ENCODE measurements at places on chromosomes 7 and 10. TPM values are rescaled to one million over a fixed set of nuclear protein-coding genes. Genes with fewer than 3 reads are reported as not detected.

CYP2C9 gene
- 0.32 TPM for total RNA-seq

FBXO24 gene
- total RNA-seq = 0.70 TPM

DNA sequence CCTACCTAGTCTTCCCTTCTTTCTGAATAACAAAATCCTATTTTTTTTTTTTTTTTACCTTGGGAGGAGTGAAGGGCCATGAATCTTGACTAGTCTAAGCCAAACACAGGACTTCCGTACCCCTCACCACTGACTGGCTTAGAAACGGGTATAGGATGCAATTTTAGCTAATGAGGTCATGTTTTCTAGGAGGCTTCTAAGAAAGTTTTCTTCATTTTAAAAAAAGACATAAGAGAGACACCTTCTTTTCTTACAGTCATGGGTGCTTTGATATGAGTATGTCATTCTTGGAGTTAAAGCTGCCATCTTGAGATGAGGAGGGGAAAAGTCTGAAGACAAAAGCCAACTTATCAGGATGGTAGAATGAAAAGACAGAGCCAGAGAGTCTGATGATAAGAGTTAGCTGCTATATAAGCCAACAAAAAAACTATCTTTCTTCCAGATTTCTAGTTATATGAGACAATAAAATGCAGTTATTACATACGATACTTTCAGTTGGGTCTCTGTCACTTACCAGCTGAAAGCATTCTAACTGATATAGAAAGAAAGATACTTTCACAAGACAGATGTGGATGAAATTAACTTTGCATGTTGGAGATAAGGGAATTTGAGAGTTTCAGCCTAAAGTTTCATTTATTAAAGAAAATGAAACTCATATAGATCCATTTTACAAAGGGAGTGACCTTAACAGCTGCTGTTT is 34.0 kb downstream of the ZNF438 start:
- no peak for DNase-seq

GRCh38 chr7:35313575-35313974 is 59.7 kb upstream of the TBX20 start:
- DNase-seq = no peak

- DNase-seq = no peak
Observed at GRCh38 chr7:106344861-106345260, 60.1 kb upstream of the NAMPT start.

GRCh38 chr7:29516491-29516890 is 47.1 kb upstream of the PRR15 start:
- no peak for DNase-seq

GRCh38 chr7:55131142-55131929 is 112.5 kb downstream of the EGFR start:
- DNase-seq = no peak

DNA sequence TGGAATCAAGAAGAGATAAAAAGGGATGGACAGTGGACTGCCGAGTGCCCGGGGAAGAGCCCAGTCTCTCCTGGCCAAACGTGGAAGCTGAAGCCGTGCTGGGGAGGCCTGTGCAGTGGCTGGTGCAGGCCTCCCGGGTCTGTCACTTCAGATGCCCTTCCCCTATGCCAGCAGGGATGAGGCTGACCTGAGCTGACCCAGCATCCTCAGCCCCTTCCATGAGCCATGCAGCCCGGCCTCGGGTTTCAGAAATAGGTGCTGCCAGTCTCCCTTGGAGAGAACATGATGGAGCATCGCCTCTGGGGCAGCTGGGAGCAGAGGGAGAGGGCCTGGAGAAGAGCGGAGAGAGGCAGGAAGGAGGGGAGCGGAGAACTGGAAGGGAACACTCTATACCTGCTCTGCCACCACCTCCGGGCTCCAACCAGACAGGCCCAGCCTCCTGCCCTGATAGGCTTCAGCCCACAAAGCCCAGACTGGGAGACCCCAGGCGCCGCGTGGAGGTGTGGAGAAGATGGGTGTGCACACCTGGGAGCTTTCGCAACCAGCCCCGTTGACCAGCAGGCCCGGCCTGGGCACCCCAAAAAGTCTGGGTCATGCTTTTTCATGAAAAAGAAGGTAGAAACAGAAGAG is 68.6 kb upstream of the PPP2R2D start:
- DNase-seq = peak; percentile 8

DNA sequence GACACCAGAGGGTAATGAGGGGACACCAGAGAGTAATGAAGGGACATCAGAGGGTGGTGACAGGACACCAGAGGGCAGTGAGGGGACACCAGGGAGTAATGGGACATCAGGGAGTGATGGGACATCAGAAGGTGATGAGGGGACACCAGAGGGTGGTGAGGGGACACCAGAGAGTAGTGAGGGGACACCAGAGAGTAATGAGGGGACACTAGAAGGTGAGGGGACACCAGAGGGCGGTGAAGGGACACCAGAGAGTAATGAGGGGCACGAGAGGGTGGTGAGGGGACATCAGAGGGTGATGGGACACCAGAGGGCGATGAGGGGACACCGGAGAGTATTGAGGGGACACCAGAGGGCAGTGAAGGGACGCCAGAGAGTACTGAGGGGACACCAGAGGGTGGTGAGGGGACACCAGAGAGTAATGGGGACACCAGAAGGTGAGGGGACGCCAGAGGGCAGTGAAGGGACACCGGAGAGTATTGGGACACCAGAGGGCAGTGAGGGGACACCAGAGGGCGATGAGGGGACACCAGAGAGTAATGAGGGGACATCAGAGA is 10.6 kb downstream of the NACAD start:
- DNase-seq = peak; percentile 12

DNA sequence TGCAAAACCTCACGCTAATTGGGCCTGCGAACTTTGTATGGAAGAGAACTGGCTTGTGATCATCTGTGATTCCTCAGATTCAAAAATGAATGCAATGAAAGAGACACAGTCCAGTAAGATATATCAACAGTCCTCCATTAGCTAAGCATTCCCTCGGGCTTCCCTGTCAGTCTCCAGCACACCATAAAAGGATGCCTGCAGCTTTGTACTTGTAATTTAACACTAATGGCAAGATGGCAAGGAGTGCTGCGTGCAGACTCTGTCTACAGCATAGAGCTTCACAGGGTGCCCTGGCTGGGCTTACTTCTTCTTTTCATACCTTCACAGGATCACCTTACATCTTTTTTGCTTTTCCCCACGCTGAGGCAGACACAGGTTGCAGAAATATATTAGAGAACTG is 200.0 kb downstream of the GFRA1 start:
- no peak for DNase-seq

Data from WTC11 (cell line).